DMS79 treated with DMSO at 0.1 percent for 48 hours (cell line): ENCODE measurements at places on chromosomes 2 and 18.

DNA sequence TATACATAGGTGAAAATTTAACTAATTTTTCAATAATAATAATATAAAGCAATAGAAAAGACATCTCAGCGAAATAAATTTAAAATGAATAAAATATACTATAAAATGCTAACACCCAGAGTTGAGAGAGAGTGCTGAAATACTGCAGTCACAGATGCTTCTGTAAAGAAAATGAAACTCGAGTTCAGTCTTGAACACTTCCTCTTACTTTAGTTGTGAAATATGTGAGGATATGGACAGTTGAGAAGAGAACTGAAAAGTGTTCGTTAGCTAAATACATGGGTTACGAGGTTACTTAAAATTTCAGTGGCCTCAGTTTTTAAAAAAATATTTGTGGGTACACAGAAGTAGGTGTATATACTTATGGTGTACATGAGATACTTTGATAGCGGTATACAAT is 106.8 kb downstream of the DNAH7 start:
- DNase-seq, result no peak

GRCh38 chr2:110674620-110675555 is 3.0 kb downstream of the BUB1 start:
- DNase-seq, result peak; percentile 15

DNA sequence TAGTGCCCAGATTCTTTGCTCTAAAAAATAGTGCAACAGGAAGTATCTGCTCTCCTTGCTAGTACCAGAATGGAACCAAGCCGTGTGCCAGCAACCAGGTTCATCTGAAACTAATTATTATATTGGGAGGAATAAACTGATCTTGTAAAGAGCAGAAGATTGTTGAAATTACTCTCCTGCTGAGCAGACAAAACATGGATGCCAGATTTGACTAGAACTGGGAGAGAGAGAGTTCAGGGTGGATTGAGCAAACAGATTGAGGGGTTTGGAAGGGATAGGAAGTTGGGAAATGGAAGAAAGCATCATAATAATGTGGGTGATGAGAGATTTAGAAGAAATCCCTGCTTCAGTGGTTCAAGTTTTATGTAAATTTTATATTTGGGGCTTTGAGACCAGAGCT is 160.1 kb upstream of the RASGRP3 start:
- DNase-seq, result no peak

- no peak for DNase-seq
These were observed 174.4 kb upstream of the FBXO11 start for GRCh38 chr2:48080534-48081316.

- DNase-seq, result no peak
These were observed 64.0 kb downstream of the CHST9 start for GRCh38 chr18:27121108-27121507.

DNA sequence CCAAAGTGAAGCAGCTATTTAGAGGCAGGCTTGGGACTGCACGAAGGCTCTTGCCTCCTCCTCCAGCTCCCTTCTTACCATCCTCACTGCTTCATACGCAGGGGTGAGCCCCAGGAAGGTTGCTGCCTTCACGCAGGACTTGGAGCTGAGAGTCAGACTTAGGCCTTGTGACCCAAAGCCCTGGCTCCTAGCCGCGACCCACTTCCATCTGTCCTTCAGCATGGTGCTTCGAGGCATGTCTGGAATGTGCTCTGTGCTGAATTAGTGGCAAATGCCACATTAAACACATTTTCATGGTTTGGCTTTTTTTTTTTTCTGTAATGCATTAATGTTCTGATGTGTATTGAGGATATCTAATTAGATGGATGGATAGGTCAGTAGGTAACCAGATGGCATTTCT is 37.5 kb downstream of the ITGB1BP1 start:
- DNase-seq, result no peak

DNA sequence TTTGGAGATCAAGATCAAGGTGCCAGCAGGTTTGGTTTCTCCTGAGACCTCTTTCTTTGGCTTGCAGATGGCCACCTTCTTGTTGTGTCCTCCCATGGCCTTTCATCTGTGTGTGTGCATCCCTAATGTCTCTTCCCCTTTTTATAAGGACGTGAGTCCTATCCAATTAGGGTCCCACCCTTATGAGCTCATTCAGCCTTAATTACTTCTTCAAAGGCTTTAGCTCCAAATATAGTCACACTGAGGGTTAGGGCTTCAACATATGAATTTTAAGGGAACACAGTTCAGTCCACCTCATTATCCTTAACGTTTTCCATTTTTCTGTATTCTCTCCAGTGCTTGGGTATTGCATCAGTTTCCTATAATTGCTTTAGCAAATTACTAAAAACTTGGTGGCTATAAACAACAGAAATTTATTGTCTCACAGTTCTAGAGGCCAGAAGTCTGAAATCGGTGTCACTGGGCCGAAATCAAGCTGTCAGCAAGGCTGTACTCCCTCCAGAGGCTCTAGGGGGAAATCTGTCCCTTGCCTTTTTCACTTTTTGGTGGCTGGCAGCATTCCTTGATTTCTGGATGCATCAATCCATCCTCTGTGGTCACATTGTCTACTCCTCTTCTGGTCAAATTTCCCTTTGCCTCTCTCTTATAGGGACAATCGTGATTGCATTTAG is 34.1 kb downstream of the CDC42EP3 start:
- no peak for DNase-seq

- no peak for DNase-seq
These were observed 102.6 kb upstream of the SMIM21 start for GRCh38 chr18:75530118-75530517.

DNA sequence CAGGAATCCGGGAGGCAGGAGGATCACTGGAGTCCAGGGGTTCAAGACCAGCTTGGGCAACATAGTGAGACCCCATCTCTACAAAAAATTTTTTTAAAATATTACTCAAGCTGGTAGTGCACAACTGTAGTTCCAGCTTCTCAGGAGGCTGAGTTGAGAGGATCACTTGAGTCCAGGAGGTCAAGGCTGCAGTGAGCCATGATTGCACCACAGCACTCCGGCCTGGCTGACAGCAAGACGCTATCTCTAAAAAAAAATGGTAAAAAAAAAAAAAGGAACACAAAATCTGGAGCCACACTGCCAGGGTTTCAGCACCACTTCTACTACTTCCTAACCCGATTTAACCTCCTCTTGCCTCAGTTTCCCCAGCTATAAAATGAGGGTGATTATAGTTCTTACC is 57.0 kb downstream of the STEAP3 start:
- no peak for DNase-seq
